IMR-90 (cell line): ENCODE measurements at places on chromosomes 1 and 21. TPM values are rescaled to one million over a fixed set of nuclear protein-coding genes. Genes with fewer than 3 reads are reported as not detected.
A peak's percentile ranks its signal among the peaks of the same experiment; 100 is the strongest.

- H3K27ac ChIP-seq = no peak overlapping the region
- peak; percentile 39 for DNase-seq
- no peaks in the 10 kb centered on the region for H3K27me3 ChIP-seq
- H3K36me3 ChIP-seq = no peaks in the 10 kb centered on the region
- H3K4me3 ChIP-seq = no peak overlapping the region
- H3K4me1 ChIP-seq = no peaks in the 10 kb centered on the region; the same call in 1 of the 2 replicates
These were observed 12.5 kb downstream of the MAST2 start for GRCh38 chr1:45815667-45816458.

GRCh38 chr1:3069491-3070308 is 697 bp downstream of the PRDM16 start:
- peak; percentile 19 for DNase-seq
- no peaks in the 10 kb centered on the region for H3K36me3 ChIP-seq
- peaks cover 77% of the 10 kb centered on the region for H3K27me3 ChIP-seq
- peaks cover 2% of the 10 kb centered on the region; the same call in 1 of the 2 replicates for H3K4me1 ChIP-seq
- H3K27ac ChIP-seq = no peak overlapping the region

GRCh38 chr1:244231572-244232315 is 180.7 kb downstream of the ZBTB18 start:
- H3K4me3 ChIP-seq = no peak overlapping the region
- H3K4me1 ChIP-seq = peaks cover 8% of the 10 kb centered on the region; the same call in 1 of the 2 replicates
- H3K27ac ChIP-seq = no peak overlapping the region
- H3K36me3 ChIP-seq = no peaks in the 10 kb centered on the region

- H3K27ac ChIP-seq = no peak overlapping the region
- H3K36me3 ChIP-seq = no peaks in the 10 kb centered on the region
- peak; percentile 11 for DNase-seq
These were observed 261.5 kb downstream of the SMYD3 start for GRCh38 chr1:246245541-246245940.

- peak overlapping the region; percentile 86 for H3K4me3 ChIP-seq
- no peak for DNase-seq
- no peaks in the 10 kb centered on the region for H3K36me3 ChIP-seq
- H3K4me1 ChIP-seq = peaks cover 10% of the 10 kb centered on the region
- peak overlapping the region; percentile 20; the same call in 1 of the 2 replicates for H3K27ac ChIP-seq
These were observed 522 bp downstream of the SLC45A1 start for GRCh38 chr1:8318436-8318835.

DNA sequence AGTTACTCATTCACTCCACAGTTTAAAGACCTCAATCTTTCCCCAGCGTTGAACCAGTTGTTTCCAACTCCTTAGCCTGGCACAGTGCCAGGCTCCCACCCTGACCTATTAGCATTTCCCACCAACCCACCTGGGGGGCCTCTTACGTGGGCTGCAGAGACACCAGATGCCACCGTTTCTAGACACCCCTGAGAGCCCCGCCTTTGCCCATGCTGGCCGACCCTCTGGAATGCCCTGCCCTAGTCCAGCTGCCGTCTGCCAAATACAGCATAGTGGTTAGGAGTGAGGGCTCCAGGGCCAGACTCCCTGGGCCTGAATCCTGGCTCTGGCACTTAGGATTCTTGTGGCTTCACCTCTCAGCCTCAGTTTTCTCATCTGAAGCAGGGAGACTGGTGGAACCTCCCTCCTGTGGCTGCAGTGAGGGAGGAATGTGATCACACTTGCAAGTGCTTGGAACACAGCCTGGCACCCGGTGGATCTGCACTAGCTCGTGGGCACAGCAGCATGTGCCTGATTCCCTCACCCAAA is 65.2 kb downstream of the TMCO4 start:
- peaks cover 11% of the 10 kb centered on the region; the same call in 1 of the 2 replicates for H3K4me1 ChIP-seq
- H3K4me3 ChIP-seq = no peak overlapping the region
- no peak overlapping the region for H3K27ac ChIP-seq
- DNase-seq = peak; percentile 27
- H3K27me3 ChIP-seq = no peaks in the 10 kb centered on the region

GRCh38 chr1:32341186-32341757 is 5.2 kb upstream of the MARCKSL1 start:
- H3K36me3 ChIP-seq = no peaks in the 10 kb centered on the region
- no peaks in the 10 kb centered on the region for H3K27me3 ChIP-seq
- no peak overlapping the region for H3K4me3 ChIP-seq
- no peak overlapping the region for H3K27ac ChIP-seq
- H3K4me1 ChIP-seq = peaks cover 7% of the 10 kb centered on the region

GRCh38 chr1:111052246-111052645 is 87.6 kb downstream of the DRAM2 start:
- H3K4me1 ChIP-seq = no peaks in the 10 kb centered on the region
- H3K27me3 ChIP-seq = no peaks in the 10 kb centered on the region
- H3K27ac ChIP-seq = no peak overlapping the region

GRCh38 chr21:15722591-15723324 is 7.0 kb upstream of the USP25 start:
- no peak for DNase-seq
- no peak overlapping the region for H3K27ac ChIP-seq
- no peaks in the 10 kb centered on the region; the same call in 1 of the 2 replicates for H3K27me3 ChIP-seq
- no peaks in the 10 kb centered on the region for H3K4me1 ChIP-seq
- H3K4me3 ChIP-seq = no peak overlapping the region

DNA sequence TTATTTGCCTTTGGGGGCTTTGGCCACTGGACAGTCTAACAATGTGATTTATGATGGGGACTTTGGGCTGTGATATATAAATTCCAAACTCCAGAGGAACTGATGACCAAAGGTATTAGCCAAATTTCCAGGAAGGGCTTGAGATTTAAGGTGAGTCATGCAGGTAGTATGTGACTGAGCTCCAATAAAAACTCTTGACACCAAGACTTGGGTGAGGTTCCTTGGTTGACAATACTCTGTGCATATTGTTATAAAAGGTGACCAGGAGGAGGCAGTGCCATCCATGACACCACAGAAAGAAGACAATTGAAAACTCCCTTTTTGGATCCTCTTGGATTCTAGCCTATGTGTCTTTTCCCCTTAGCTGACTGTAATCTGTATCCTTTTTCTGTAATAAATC is 392.7 kb upstream of the LRRC7 start:
- no peak overlapping the region for H3K4me3 ChIP-seq
- H3K4me1 ChIP-seq = no peaks in the 10 kb centered on the region
- H3K36me3 ChIP-seq = no peaks in the 10 kb centered on the region
- no peak overlapping the region for H3K27ac ChIP-seq
- DNase-seq = no peak
- H3K27me3 ChIP-seq = no peaks in the 10 kb centered on the region

DNA sequence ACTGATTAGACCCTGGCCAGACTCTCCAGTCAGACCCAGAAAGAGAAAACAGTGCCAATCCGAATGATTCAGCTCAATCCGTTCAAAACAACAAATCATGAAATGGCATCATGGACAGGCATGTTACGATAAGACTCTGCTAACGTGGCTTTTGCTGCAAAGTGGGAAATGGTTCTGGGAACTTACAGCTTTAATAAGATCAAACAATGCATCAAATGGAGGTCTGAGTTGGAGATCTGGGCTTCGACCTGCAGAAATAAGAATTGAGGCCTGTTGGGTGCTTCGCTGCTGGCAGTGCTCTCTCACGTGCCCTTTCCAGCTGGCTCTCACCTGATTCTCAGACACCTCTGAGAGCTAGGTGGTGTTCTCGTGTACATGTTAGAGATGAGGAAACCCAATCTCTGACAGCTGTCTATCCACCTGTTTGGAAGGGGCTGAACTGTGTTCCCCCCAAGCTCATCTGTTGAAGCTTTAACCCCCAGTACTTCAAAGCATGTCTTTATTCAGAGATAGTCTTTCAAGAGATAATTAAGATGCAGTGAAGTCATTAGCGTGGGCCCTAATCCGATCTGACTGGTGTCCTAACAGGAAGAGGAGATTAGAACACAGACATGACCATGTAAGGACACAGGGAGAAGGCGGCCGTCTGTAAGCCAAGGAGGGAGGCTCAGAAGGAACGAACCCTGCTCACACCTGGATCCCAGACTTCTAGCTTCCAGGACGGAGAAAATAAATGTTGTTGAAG is 45.5 kb upstream of the ETS2 start:
- DNase-seq = peak; percentile 52
- H3K36me3 ChIP-seq = no peaks in the 10 kb centered on the region
- no peak overlapping the region for H3K4me3 ChIP-seq
- H3K4me1 ChIP-seq = peaks cover 23% of the 10 kb centered on the region

DNA sequence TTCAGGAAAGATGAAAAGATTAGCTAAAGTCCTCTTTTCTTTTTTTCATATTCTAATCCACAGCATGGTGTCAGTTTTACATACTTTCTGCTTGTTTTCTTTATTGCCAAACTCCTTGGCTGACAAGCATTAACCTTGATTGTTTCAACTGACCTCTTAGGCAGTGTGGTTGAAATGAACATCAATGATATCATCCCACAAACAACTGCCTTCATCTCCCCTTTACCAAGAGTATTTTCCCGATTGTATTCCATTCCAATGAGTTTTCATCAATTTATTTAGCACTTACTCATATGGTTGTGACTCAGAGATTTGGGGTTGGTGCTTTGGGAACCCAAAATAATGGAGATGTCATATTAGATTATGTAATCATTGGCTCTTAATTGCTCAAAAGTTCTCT is 71.8 kb downstream of the SPAG17 start:
- peak; percentile 41 for DNase-seq
- H3K27ac ChIP-seq = no peak overlapping the region
- H3K4me1 ChIP-seq = no peaks in the 10 kb centered on the region
- H3K36me3 ChIP-seq = no peaks in the 10 kb centered on the region
- H3K27me3 ChIP-seq = no peaks in the 10 kb centered on the region

GRCh38 chr1:67514300-67514699 is 84.1 kb upstream of the SERBP1 start:
- H3K27me3 ChIP-seq = peaks cover 3% of the 10 kb centered on the region; the same call in 1 of the 2 replicates
- no peak overlapping the region for H3K4me3 ChIP-seq
- H3K27ac ChIP-seq = no peak overlapping the region
- DNase-seq = no peak
- H3K4me1 ChIP-seq = no peaks in the 10 kb centered on the region

DNA sequence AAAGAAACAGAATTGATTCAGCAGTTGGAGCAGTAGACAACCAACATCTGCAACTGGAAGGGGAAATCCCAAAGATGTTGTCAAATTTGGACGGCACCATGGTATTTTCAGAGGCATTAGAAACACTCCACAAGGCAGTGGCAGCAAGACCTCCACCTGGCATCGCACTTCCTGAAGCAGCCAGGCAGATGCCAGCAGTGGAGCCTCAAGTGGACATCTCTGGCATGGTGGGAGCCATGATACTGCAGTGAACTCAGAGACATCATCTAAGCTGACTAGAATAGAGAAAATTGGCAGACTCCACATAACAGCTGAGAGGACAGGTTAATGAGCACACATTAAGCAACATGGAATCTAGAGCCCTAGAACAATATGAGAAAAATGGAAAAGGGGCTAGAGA is 33.9 kb upstream of the RGS8 start:
- H3K27me3 ChIP-seq = peaks cover 2% of the 10 kb centered on the region; the same call in 1 of the 2 replicates
- no peak overlapping the region for H3K27ac ChIP-seq
- DNase-seq = no peak
- no peaks in the 10 kb centered on the region for H3K4me1 ChIP-seq
- no peak overlapping the region for H3K4me3 ChIP-seq

DNA sequence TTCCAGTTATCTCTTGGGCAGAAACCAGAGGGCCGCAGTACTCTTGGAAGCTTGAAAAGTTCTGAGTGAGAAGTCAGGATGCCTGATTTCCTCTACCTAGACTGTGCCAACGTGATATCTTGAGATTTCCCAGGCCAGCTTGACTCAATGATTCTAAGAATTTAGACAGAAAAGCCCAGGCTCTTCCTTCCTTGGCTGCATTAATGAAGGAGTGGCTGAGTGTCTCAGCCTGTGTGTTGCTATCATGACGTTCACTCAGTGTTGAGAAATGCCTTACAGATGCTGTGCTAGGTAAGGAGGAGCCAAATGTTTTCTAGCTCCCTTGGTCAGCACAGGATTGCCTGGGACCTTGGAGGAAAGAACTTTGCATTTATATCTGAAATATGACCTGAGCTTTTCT is 454.1 kb upstream of the USP24 start:
- peaks cover 12% of the 10 kb centered on the region for H3K4me1 ChIP-seq
- H3K27me3 ChIP-seq = no peaks in the 10 kb centered on the region
- H3K36me3 ChIP-seq = no peaks in the 10 kb centered on the region
- H3K27ac ChIP-seq = peak overlapping the region; percentile 44; the same call in 1 of the 2 replicates
- no peak overlapping the region for H3K4me3 ChIP-seq

- peak; percentile 96 for DNase-seq
- no peaks in the 10 kb centered on the region for H3K27me3 ChIP-seq
- peaks cover 10% of the 10 kb centered on the region for H3K4me1 ChIP-seq
- H3K4me3 ChIP-seq = no peak overlapping the region
- H3K36me3 ChIP-seq = no peaks in the 10 kb centered on the region
These were observed 109.8 kb downstream of the MAST2 start for GRCh38 chr1:45913183-45913683.

GRCh38 chr1:21264898-21265297 is 25.4 kb downstream of the ECE1 start:
- no peak overlapping the region for H3K27ac ChIP-seq
- peaks cover 37% of the 10 kb centered on the region for H3K36me3 ChIP-seq
- H3K4me3 ChIP-seq = no peak overlapping the region
- H3K27me3 ChIP-seq = no peaks in the 10 kb centered on the region

GRCh38 chr1:55716610-55717009 is 501.4 kb upstream of the USP24 start:
- peak; percentile 78 for DNase-seq
- H3K4me1 ChIP-seq = peaks cover 36% of the 10 kb centered on the region
- peak overlapping the region; percentile 97 for H3K27ac ChIP-seq
- H3K27me3 ChIP-seq = no peaks in the 10 kb centered on the region
- H3K36me3 ChIP-seq = no peaks in the 10 kb centered on the region

DNA sequence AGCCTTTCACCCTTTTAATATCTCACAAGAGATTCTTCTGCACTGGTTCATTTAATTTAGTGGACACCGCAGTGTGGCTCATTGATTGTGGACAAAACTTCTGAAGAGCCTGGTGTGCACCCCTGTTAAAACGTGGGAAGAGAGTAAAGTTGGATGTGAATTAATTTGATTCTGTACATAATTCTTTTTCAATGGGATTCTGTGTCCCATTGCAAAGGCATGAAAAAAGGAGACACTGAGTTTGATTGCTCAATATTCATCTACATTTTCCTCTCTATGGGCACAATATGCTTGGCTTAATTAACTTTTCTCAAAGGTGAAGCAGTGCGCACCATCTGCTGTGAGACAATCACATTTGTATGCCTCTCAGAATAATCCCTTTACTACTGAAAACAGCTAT is 95.1 kb downstream of the BARHL2 start:
- no peak overlapping the region for H3K4me3 ChIP-seq
- DNase-seq = no peak
- no peaks in the 10 kb centered on the region for H3K27me3 ChIP-seq
- no peak overlapping the region for H3K27ac ChIP-seq

DNA sequence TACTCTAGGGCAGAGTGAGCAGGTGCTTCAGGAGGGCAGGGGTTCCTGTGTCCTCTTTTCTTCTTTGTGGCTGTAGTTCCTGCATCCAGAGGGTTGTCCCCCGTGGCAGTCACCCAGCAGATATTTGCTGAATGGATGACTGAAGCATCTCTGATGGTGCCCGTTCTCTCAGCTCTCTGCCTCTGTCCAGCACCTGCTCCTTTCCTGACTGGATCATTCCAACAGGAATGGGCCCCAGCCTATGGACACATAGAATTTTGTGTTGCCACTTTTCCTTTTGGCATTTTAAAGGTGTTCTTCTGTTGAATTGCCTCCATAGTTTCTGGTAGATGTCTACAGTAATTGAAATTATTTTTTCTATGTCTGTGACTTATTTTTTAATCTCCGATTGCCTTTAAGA is 372.5 kb upstream of the C1orf174 start:
- H3K27me3 ChIP-seq = no peaks in the 10 kb centered on the region
- no peaks in the 10 kb centered on the region for H3K4me1 ChIP-seq
- H3K36me3 ChIP-seq = no peaks in the 10 kb centered on the region
- no peak overlapping the region for H3K27ac ChIP-seq
- H3K4me3 ChIP-seq = no peak overlapping the region
- DNase-seq = no peak

The ANGPTL3 gene
- total RNA-seq = not detected in 2 replicates

The CFH gene
- 6.3 and 12.8 TPM in 2 replicates for total RNA-seq

The OLFML2B gene
- total RNA-seq = 0.36 and 0.56 TPM in 2 replicates

The MYBPH gene
- total RNA-seq = not detected in 2 replicates

The NENF gene
- 15.0 and 16.0 TPM in 2 replicates for total RNA-seq

The NUDT4B gene
- total RNA-seq = 19.9 and 28.6 TPM in 2 replicates
